ENCODE measurements at places on chromosomes 4 and X.

DNA sequence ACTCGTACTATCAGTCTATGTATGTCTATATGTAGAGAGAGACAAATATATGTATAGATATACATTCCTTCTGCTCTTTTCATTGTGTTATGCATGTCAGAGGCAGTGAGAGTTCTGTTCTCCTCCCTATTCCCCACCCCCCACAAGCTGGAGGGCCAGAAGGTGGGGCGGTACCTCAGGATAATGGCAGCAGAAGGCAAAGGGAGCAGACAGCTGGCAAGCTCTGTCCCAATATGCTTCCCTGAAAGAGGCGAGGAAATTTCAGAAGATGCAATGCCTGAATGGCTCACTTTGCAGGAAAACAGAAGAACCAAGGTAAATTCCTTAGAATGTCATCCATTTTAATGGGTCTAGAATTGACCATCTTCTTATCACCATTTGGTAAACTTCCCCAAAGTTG is 114.4 kb downstream of the NAA11 start:
- no peak for DNase-seq

- no peak for DNase-seq
Measured at GRCh38 chr4:55547466-55547770, 709 bp upstream of the CLOCK start.

DNA sequence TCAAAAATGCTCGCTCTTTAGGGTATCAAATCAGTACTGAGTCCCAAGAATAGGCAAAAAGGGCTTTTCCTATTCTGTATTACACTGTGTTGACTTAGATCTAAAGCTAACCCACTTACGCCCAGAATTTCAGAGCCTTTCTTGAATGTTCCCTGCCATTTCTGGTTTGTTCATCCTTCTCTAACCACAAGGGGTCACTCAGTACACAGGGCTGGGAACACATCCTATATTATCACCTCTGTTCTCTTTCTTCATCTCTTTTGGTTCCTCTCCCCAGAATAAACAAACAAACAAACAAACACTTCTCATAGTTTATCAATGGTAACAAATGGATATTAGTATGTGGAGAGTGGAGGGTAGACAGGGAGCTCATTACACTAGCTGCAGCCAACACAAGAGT is 25.5 kb upstream of the MORC4 start:
- no peak for DNase-seq

DNA sequence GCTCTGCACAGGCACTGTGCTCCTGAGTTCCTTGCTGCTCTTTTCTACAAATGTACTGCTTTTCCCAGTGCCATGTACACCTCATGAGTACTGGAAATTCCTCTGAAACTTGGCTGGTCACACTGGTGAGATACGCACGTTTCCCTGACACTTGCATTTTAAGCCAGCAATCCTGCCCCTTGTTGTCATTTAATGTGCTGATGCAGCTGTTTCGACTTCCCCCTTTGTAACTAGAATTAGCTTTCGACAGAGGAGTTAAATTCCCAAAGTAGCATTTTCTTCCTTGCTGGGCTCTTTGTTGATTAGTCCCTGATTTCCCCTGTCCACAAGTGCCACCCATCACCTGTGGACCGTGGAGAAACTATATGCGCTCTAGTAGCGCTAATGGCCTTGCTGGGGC is 77.5 kb downstream of the IQCM start:
- no peak for DNase-seq

GRCh38 chr4:124910327-124910726 is 197.8 kb upstream of the ANKRD50 start:
- no peak for DNase-seq

GRCh38 chr4:124431653-124432192 is 280.8 kb downstream of the ANKRD50 start:
- no peak for DNase-seq

GRCh38 chrX:39720945-39721344 is 376.8 kb downstream of the BCOR start:
- no peak for DNase-seq

GRCh38 chrX:118225711-118226428 is 109.3 kb upstream of the KLHL13 start:
- no peak for DNase-seq

DNA sequence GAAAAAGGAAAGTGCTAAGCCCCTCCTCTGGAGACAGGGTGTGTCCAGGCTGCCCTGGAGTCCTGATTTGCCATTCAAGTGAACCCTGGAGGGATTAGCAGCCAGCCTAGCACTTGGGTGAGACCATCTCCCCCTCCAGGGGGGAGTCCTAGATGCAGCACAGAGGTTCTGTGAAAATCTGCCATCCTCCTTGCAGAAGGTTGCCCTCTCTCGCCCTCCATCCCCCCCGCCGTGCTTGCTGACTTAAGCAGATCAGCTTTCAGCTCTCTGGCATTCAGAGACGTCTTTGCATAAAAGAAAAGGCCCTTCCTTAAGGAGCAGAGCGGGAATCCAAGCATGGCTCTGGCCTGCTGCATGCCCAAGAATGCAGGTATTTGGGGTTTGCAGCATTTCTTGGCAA is 102.1 kb upstream of the SCML1 start:
- DNase-seq: no peak

DNA sequence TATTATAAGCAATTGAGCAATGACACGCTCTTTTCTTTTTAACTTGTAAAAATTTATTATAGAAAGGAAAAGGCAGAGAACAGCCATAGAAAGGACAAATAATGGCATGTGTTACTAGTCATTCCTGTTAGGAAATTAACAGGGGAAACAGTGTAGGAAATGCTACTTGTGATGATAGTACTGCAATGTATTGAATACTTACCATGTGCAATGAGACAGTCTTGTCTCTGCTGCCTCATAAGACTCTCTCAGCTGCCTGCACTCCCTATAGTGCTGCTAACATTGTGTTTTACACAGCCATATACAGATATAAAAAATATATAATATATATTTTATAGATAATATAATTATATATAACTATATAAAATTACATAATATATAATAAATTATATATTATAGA is 62.3 kb upstream of the SHOX start:
- DNase-seq: no peak

DNA sequence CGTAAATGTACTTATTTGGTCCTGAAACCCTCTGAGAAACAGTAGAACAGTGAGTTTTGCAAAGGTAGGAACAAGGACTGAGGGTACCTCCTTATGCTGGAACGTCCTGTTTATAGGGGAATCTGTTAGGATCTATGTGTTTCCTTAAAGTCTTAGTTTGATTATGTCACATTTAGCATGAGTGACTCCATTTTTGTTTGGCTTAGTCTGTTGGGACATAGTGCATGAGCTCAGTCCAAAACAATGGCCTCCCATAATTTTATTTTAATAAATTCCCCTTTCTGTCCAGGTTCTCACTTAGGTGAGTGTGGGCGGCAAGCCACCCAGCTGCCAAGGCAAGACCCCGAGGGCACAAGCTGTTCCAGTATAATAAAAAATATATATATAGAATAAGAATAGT is 27.7 kb downstream of the HTT-AS start:
- no peak for DNase-seq

GRCh38 chr4:48985976-48986653 is at the start of gene CWH43:
Gene CWH43, plus strand, starts transcription at chr4:48986275. Its CDS starts 155 bp downstream, at chr4:48986430.
- no peak for DNase-seq
